ENCODE measurements at places on chromosomes 3 and 15.

GRCh38 chr15:41832875-41833274 is 5.0 kb downstream of the JMJD7 start:
- DNase-seq, result peak; percentile 35

DNA sequence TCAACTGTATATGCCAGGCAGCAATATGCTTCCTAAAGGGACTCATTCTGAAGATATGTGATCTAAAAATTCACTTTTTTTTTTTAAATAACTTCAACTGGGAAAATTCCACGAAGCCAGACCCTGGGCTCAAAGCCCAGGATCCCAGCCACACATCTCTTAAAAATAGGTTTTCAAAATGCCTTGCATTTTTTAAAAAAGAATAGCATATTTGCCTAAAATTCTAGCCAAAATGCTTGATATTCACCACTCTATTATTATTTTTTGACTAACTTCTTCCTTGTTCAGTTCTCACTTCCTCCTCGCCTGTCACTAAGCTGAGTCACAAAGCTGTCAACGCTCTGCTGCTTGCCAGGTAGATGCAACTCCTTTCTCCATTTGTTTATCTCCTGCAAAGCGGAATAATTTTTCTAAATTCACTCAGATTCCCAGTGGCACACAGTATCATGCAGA is 28.0 kb upstream of the VGLL4 start:
- no peak for DNase-seq

- DNase-seq, result no peak
These were observed 7.9 kb downstream of the LRRC31 start for GRCh38 chr3:169861871-169862270.

- DNase-seq, result no peak
These were observed 113.8 kb downstream of the IQSEC1 start for GRCh38 chr3:12959410-12959809.

DNA sequence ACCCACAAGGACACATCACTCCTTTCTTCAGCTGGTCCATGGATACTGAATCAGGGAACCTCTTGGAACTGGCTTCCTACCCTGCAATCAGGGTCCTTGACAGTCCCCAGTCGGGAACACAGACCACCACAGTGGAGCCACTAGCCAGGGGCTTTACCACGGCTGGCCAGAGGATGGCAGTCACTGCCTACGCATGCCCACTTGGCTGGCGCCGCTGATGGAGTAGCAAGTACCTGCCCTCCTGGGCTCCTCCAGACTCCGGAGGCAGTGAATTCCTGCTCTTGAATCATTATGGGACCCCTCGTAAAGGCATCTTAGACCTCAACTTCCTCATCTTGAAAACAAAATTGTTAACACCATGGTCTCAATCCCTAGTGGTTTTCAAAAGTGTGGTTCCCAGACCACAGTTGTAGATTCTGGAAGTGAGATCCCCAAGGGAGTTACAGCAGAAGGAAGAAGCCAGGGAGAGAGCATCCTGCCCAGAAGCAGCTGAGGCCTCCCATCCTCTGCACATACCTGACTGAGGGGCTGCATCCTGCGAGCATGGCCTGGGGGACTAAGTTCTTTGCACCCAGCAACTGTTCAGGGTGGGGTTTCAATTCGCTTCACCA is 9.1 kb upstream of the SKIC8 start:
- DNase-seq, result peak; percentile 81

GRCh38 chr3:9770276-9770812 is 597 bp upstream of the CAMK1 start:
- no peak for DNase-seq

GRCh38 chr15:57165992-57166391 is 210.3 kb upstream of the CGNL1 start:
- DNase-seq, result peak; percentile 20
